Activated CD8-positive, alpha-beta memory T cell treated with anti-CD3 and anti-CD28 coated beads for 4 hours (primary cell): ENCODE measurements at places on chromosomes 3 and 15.

DNA sequence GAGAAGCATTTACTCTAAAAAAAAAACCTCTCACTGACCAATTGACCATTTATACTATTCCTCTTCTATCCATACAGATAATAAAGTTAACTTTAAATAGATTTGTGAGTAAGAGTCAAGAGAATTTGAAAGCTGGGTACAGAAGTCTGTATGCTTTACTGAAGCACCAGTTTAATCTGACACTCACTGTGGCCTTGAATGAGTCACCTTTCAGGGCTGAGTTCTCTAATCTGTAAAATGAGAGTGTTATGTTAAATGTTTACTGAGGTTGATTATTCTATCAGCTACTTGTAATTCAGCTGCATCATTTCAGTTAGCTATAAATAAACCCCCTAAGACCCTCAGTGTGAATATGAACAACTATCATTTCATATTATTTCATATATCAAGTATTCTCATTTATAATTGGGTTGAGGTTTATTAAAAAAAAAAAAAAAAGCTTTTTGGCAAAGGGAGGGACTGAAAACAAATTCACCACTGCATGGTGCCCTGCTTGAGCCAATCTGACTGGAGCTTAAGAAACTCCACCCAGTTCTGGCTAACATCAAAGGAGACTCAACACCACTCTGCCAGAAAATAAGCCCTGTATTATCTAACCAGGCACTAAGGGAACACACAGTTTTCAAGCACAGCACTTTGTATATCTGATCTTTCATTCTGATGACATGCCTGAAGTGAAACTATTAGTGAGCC is 2.8 kb downstream of the MAP4 start:
- no peak for DNase-seq

DNA sequence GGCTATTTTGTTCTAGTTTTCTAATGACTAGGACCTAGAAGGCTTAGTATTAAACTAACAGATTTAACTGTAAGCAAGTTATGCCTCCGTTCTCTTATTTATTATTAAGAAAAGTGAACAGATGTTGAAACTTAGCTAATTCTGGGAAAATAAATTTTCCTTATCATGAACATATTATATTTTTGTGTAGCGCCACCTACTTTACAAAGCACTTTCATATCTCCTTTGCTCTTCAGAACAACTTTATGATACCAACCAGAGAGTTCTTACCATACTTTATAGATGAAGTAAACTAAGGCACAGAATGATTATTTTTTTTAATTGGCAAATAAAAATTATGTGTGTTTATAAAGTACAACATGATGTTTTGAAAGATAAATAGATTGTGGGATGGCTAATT is 59.4 kb downstream of the NME9 start:
- no peak for DNase-seq

GRCh38 chr3:134799393-134799792 is 4.3 kb downstream of the EPHB1 start:
- no peak for DNase-seq

- no peak for DNase-seq
Observed at GRCh38 chr3:187958432-187959003, 195.4 kb upstream of the LPP start.

DNA sequence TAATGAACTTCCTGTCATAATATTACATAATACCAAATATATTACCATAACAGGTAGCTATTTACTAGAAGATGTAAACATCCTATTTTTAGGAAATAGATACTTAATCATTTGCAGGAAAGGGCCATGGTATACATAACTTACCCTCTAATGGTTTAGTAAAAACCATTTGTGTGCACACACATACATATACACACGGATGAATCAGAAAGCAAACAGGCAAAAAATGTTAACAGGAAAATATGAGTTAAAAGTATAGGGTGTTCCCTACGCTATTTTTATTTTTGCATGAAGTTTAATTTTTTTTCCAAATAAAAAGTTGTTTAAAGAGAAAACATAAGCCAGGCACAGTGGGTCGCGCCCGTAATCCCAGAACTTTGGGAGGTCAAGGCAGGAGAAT is 34.6 kb downstream of the FAM174B start:
- DNase-seq, result no peak

- no peak for DNase-seq
Observed at GRCh38 chr15:78979456-78980320, 34.8 kb upstream of the CTSH start.

DNA sequence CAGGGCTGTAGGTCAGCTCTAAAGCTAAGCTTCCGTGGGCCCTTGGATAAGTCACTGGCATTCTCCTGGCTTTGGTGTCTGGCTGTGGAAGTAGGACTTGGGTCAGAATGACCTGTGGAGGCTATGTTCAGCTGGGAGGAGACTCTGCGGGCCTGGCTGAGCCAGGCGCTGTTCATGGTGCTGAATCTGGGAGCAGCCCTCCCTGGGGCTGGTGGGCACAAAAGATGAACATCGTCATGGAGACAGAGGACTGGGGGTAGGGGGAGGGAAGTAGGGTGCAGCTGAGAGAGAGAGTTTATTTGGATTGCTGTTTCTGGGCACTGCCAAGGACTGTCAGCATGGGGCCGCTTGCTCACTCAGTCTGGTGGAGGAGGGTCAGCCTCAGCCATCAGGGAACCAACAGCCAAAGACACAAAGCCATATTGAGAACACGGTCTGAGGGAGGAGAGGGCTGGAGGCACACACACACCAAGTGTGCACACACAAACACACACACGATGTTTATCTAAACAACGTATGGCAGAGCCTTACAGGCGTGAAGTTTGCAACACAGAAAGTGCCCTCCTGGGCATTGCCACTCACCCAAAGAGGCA is 120.7 kb upstream of the LINGO1 start:
- no peak for DNase-seq

- no peak for DNase-seq
Observed at GRCh38 chr3:178823591-178824246, 247.9 kb downstream of the ZMAT3 start.

- no peak for DNase-seq
Observed at GRCh38 chr3:191123946-191124345, 75.1 kb upstream of the OSTN start.

- no peak for DNase-seq
Observed at GRCh38 chr3:14775563-14775962, 43.2 kb upstream of the FGD5 start.
